Activated CD8-positive, alpha-beta T cell treated with anti-CD3 and anti-CD28 coated beads for 36 hours (primary cell): ENCODE measurements at places on chromosomes 2 and 18.

- DNase-seq, result no peak
Measured at GRCh38 chr2:148542614-148543013, 101.9 kb upstream of the EPC2 start.

DNA sequence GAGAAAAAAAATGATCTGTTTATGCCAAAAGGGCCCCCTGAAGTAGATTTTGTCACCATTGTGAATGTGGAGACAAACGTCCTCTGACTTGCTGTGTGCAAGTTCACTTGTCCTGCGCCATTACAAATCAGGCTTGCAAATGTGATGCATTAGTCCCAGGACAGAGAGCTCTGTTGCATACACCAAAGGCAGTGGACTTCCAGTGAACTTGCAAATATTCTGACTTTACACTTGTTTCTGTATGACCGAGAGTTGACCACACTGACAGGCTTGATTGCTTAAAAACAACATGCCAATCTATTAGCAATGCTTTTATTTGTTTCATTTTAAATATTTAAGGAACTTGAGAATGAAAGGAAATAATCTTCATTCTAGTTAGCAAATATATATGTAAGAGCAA is 293.2 kb downstream of the PLCL1 start:
- DNase-seq, result no peak

- DNase-seq, result no peak
Measured at GRCh38 chr18:50969448-50969847, 1.6 kb downstream of the ELAC1 start.

DNA sequence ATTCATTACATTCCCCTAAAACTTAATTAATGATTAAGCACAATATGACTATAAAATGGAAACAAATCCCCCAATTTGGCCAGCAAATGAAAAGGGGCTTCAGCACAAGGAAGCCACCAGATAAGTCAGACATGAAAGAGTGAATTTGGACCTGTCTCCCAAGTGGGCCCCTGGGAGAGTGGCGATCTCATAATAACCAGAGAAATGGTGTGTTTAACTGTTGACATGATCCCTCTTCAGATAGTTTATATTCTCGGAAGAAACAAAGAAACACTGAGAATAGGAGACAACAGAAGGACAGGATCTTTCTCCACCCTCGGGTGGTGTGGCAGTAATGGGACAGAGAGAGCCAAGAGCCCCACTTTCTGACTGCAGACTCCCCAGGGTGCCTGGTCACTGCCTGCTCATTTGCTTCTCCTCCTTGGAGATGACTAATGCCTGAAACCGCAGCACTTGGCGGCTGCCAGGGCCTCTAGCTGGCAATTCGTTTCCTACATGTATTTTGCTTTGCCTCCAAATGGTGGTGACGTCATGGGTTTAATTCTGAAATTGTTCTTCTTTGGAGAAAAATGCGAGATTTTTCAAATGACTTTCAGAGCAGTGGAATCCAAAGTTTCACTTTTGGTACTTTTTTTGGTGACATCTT is 46.4 kb upstream of the SPP2 start:
- DNase-seq, result peak; percentile 68
